ENCODE measurements at places on chromosomes 4 and X.

GRCh38 chr4:179797738-179798137 lies 2355.5 kb upstream of the AGA start:
- no peak for DNase-seq

DNA sequence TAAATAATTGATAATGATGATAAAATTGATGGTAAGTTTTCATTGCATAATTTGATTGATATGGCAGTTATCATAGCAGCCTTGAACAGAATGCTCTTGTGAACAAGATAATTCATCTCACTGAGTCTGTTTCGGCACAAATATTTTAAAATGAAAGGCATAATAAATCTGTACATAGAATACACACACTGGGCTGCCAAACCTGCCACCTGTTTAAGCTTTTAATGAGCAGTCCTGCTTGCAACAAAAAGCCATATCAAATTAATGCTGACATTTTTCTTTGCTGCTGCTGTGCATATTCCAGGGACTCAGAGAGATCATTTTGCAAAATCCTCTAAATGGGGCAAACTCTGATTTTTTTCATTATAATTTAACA lies 201.1 kb downstream of the ARHGAP24 start:
- no peak for DNase-seq

DNA sequence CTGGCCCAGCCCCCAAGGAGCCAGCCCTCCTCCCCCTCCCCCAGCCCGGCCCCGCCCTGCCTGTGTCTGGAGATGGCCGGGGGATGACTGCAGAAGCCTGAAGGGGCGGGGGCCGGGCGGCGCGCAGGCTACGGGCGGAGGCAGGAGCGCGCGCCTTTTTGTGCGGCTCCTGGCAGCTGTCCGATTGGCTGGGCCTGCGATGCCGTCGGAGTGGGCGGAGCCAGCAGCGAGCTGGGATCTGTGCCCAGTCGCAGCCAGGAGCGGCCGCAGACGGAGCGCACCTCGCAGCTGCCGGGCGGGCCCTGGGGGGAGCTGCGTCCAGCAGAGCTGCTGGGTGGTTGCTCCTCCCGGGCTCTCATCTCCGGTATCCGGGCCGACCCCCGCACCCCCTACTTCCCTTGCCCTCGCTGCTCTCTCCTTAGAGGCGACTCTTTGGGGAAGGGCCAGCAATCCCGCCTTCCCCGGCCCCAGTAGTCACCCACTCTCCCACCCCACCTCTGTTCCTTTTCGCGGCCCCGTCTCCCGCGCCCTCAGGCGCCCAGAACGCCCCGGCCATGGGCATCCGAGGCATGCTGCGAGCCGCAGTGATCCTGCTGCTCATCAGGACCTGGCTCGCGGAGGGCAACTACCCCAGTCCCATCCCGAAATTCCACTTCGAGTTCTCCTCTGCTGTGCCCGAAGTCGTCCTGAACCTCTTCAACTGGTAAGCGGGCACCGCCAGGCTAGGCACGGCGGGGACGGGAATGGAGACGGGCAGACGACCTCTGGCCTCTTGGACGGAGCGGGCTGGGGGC lies at the start of gene GABRQ:
GABRQ (plus strand) TSS at position 247 of the 794 bp plus-strand sequence; CDS start at position 555, 308 bp downstream.
- peak; percentile 71 for DNase-seq

DNA sequence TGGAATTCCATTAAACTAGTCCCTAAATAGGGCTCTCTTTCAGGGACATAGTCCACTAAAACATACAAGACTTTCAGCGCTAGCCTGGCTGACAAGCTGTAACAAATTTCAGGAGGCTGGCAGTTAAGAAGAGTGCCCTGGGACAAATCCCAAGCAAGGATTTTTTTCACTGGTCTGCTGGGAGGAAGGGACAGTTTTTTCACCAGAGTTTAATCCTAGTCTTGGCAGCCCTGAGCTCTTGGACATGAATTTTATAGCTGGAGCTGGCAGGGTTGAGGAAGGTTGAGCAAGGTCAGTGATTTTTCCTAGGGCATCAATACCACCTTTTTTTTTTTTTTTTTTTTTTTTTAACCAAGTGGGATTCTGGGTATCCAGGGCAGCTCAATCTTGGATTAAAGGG lies 184.4 kb downstream of the SH2D1A start:
- DNase-seq = no peak

Data from osteocyte (in vitro differentiated cells).